ENCODE measurements at places on chromosomes 13 and 19.

GRCh38 chr19:33171916-33172359 is 22.2 kb upstream of the LRP3 start:
- DNase-seq: peak; percentile 51

DNA sequence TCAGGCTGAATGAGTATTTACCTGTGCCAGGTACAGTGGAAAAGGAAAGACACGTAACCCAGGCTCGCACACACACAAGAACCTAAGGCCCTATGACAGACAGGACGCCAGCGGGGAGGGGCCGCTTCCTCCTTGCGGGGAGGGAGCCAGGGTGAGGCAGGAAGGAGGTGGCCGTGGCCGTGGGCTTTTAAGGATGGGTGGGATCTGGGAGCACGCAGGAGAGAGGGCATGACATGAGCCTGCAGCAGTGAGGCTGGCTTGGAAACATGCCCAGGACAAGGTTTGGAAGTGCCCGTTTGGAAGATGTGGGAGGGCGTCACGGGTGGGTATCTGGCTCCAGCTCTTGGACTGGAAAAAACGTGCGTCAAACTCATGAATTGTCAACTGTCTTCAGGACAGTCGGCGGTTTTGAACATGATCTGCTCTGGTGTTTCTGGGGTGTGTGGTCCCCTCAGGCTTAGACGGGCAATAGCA is 20.1 kb downstream of the SH3GL1 start:
- DNase-seq: peak; percentile 23

- no peak for DNase-seq
Observed at GRCh38 chr13:43375797-43376465, 352.5 kb downstream of the DNAJC15 start.

GRCh38 chr19:5676772-5677105 is 3.6 kb downstream of the MICOS13 start:
- no peak for DNase-seq

GRCh38 chr13:39373145-39373544 is 229.8 kb downstream of the LHFPL6 start:
- no peak for DNase-seq

DNA sequence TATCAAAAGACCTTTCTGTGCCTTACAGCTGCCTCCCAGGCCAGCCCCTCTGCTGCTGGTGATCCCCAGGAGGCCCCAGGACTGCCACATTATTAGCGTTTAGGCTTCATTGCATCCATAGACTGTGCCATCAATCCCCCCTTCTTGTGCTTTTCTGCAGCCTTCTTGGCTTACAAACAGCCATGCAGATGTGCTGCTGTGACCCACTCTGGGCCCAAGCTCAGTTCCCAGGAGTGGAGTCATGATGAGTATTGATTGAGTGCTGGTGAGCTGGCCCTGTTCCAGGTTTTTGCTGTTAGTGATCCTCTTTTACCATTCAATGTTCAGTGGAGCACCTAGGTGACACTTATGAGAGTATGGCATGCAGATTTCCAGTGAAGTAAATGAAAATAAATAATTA is 59.9 kb upstream of the SLAIN1 start:
- DNase-seq: no peak

GRCh38 chr13:33710924-33711323 is 107.0 kb upstream of the RFC3 start:
- no peak for DNase-seq

DNA sequence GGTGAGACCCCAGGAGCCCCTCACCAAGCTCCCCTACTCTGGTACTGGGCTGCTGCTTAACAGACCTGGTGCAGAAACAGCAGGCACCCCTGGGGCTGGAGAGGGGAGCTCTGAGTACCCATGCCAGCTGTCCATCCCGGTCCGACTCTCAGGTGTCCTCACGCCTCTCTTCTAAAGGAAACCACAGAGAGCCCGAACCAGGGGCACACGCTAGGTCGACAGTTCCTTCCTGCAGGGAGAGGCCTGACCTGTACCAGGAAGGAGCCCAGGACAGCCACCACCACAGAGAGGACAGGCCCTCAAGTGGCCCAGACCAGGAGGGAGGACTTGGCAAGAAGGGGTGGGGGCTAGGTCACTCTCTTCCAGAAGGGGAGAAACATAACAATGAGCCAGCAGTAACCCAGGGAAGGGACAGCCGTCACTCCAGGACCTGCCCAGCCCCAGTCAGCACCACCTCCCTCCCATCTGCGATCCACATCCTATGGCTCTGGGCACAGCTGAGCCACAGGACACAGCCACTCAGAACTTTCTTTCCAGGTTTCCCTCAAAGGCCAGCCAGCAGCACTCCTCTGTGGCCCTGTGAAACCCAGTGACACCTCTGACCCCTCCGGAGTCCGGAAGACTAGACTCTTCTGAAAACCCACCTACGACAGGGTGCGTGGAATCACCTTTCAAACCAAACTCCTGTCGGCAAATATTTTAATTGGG is 13.0 kb upstream of the SLC35E1 start:
- no peak for DNase-seq

DNA sequence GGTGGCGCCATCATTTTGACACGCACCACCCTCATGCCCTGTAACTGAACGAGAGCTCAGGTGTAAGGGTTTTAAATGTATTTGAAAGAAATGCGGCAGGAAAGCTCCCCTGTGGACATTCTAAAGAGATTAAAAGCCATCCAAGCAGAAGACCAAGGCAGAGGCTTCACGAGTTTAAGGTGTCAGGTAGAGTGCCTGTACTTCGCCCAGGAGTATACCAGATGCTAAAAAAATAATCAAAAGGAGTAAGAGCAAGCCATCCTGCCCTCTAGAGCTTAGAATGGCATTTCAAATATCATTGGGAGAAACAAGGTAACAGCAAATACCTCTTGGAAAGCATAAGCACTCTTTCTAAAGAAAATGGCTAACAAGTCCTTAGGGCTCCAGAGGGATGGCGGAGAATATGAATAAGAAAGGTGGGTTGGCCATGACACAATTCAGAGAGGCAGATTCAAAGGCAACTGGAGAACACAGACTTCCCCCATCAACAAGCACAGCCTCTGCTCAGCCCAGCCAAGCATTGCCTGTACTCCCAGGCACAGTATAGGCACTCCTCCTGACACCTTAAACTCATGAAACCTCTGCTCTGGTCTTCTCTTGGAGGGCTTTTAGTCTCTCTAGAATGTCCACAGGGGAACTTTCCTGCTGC is 447.6 kb downstream of the SUCLA2 start:
- DNase-seq: no peak

- DNase-seq: no peak
Observed at GRCh38 chr19:3966051-3967017, 4.6 kb downstream of the DAPK3 start.

- peak; percentile 28 for DNase-seq
Observed at GRCh38 chr13:30308548-30308947, 1.2 kb upstream of the KATNAL1 start.

DNA sequence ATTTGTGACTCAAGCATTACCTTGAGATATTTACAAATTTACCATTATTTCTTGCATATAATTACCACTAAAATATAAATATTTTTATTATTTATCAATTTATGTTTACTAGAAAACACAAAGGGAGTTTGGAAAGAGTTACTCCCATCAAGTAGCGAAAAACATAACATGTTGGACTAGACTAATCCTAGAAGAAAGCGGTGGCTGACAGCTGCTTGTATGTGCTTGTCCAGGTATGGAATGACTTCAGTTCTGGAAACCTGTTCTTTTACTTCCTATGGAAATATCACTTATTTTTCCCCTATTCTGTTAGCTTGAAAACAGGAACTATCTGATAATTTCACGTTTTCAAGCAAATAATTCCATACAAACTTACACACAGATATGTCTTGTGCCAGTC is 28.5 kb downstream of the SLITRK1 start:
- DNase-seq: no peak

- DNase-seq: no peak
Observed at GRCh38 chr13:46367617-46368327, 19.3 kb downstream of the RUBCNL start.

DNA sequence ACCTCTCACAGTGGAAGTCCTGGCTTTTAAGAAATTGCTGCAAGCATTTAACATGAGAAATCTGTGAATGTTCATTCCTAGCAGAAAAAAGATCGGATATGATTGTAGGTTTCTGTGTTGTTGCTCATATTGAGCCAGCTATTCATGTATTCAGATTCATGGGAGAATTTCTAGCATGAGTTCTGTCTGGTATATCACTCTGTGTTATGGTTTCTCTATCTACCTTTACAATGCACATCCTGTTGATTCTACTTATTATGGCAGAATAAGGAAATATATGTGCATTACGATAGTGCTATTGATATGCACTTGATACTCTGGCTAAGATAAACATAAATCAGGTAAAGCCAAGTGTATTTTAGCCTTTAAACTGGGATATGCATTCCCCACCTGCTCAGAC is 138.2 kb downstream of the KCNRG start:
- DNase-seq: no peak

- no peak for DNase-seq
Observed at GRCh38 chr13:79660361-79660760, 179.4 kb downstream of the NDFIP2 start.

DNA sequence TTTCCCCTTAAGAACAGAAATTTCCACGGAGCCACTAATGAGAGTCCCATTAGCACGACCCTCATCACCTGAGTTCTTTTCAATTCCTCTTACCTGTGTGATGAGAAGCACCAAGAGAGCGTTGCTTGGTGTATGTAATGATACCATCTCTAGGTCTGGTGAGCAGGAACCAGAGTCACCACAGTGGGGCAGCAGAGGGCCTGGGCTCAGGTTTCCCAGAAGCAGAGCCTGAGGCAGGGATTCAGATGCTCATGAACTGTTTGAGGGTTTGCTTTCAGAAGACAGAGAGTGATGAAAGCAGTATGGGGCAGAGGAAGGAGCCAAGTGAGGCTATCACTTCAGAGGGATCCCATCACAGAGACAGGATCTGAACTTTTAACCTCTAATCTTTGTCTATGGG is 3.1 kb upstream of the PTPRH start:
- no peak for DNase-seq

DNA sequence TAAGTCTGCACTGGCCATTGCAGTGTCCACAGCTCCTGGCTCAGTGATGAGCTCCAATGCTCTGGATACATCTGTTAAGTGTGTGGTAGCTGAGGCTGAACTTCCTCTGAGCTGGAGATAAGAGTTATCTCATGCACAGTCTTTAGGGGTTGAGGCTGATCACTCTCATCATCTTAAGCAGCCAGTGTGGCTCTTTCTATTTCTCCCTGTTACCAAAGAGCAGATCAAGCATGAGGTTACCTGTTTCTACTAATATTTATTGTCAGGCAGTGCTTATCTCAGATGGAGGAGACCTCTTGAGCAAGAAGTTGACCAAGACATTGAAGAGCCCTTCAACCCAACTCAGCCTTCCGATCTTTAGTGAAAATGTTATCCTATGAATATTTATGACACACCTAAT is 6.6 kb upstream of the OR10H2 start:
- no peak for DNase-seq

DNA sequence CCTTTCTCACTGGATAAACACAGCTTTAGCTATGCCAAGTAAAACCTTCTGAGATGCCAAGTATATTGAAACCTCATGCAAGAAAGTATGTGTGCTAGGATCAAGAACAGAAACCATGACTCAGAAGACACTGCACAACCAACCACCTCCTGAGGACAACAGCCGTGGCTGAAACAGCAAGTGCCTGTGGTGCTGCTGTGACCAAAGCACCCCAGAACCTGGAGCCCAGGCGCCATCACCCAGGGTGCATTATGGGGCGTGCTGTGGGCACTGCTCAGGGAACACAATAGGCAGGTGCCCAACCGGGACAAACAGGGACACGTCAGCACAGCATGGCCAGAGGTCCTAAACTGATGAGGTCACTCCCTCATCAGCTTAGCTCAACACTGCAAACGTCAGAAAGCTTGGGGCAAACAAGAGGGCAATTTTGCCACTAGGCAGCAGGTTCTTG is 101.3 kb upstream of the SLC15A1 start:
- DNase-seq: peak; percentile 88

GRCh38 chr19:1132552-1133383 is 29.0 kb downstream of the GPX4 start:
- no peak for DNase-seq

DNA sequence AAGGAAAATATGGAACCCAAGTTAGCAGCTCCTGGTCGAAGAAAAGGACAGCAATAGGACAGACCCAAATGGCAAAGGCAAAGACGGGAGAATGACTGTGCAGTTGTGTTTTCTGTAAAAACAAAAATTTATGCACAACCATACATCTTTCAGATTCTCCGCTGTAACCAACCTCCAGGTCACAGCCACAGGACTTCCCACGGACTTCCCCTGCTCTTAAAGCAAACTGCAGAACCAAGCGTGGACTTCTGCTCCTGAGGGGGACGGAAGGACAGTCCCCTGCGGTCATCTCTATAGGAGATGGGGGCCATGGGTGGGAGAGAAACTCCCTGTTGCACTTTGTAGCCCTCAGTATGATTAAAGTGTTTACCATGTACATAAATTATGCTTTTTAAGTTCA is 2.5 kb downstream of the GRTP1 start:
- no peak for DNase-seq

GRCh38 chr13:53126841-53127245 is 98.2 kb downstream of the OLFM4 start:
- DNase-seq: peak; percentile 64

- no peak for DNase-seq
Observed at GRCh38 chr19:38924388-38924787, 6.2 kb downstream of the SARS2 start.

- no peak for DNase-seq
Observed at GRCh38 chr13:65901723-65902122, 1328.4 kb downstream of the PCDH9 start.

GRCh38 chr13:28585561-28585960 is 73.4 kb upstream of the POMP start:
- no peak for DNase-seq

DNA sequence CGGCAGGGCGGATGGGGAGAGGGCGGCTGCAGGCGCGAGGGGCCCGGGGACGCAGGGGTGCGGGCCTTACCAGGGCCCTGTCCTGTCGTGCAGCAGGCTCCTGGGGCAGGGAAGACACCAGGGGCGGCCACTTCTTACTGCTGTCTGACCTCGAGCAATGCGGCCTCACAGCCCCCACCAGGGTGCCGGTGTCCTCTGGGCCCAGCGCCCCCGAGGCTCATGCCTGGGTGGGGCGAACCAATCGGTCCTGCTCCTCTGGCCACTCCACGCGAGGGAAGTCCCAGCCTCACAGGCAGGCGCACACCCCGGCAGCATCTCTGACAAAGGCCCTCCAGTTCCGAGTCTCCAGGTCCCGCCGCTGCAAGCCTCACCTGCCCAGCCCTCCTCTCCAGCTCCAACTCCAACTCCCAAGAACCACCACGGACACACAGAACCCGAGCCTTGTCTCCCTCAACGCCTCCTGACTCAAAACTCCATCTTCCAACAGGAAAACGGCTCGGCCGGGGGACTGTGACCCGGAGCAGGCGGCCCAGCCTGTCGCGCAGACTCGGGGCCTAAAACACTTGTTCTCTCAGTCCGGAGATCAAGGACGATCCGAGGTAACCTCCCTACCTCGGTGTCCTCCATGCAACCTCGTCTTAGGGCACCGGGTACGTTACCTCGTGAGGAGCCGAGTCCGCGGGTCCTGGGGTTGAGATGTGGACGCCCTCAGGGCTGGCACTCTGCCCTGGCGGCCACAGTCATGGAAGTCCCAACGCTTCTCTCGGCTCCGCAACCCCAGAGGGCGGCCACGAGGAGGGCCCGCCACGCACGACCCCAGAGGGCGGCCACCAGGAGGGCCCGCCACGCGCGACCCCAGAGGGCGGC is 6.5 kb downstream of the FGF22 start:
- no peak for DNase-seq

All from AG10803 (cell line).